Activated naive CD4-positive, alpha-beta T cell treated with anti-CD3 and anti-CD28 coated beads, Interleukin-2, amount 50 U/mL, for 16 hours (primary cell): ENCODE measurements at places on chromosomes 16 and 17.
A peak's percentile ranks its signal among the peaks of the same experiment; 100 is the strongest.

DNA sequence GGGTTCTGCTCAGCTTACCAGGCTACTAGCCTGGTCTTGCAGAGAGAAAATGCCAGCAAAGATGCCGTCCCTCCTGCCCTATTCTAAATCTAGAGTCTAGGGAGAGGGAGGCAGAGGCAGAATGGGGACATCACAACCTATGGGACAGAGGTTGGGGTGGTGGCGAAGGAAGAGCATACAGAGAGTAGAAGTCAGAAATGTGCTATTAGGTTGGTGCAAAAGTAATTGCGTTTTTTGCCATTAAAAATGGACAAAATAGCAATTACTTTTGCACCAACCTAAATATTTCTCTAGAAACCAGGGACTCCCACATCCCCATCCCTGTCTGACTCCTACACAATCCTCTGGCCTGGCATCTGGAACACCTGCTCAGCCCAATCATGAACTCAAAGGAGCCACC is 127.7 kb downstream of the GAS7 start:
- DNase-seq: no peak

DNA sequence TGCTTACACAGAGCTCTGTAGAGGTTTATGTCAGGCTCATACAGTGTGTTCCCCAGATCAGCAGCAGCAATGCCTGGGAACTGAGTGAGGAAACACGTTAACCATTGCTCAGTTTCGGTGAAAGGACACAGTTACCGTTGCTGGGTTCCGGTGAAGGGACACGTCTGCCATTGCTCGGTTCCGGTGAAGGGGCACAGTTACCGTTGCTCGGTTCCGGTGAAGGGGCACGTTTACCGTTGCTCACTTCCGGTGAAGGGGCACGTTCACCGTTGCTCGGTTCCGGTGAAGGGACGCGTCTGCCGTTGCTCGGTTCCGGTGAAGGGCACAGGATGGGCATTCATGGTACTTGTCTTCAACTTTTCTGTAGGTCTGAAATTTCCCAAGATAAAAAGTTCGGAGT is 81.7 kb downstream of the MRM3 start:
- DNase-seq: peak; percentile 16

- DNase-seq: no peak
These were observed 72.8 kb downstream of the SCNN1B start for GRCh38 chr16:23374721-23375510.

DNA sequence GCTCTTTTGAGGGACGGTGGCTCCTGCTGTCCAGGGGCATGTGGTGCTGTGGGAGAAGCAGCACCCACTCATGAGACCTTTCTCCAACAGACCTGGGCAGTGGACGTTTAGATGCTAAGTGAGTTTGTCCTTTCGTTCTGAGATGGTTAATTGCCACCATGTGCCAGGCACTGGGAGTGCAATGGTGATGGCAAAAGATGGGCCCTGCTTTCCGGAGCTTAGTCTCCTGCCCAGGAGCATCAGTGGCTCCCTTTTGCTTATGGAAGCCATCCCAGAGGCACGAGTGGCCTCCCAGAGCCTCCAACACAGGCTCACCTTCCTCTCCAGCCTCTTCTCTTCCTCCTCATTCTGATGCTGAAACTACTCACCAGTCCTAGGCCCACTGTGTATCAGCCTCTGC is 28.4 kb downstream of the CASKIN2 start:
- DNase-seq: no peak

DNA sequence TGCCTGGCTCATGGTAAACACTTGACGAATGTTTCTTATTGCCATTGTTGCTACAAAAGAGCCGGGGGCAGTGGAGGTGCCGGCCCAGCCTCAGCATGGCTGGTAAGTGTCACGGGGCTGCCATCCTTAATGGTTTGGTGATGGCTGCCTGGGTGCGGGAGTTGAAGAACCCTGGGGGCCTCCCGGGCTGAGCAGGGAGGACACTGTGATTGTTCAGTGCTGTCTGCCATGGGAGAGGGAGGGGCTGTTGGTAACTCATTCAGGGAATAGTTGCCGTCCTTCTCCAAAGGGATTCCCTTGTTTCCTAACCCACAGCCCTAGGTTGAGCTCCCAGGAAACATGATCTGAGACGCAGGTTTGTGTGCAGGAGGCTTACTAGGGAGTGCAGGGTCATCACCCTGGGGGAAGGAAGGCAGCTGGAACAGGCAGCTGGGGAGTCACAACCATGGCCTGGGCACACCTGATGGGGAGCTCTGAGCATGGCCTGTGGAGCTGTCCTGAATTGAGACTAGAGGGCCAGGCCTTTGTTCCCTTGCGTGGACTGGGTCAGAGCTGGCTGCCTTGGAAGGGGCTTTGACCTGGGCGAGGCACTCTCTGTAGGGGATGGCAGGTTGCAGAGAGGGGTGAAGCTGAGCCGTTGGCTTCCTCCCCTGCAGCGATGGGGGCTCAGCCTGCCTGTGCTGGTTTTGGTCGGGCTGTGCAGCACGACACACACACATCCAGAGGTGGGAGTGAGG is 85.7 kb downstream of the PLCG2 start:
- DNase-seq: no peak

GRCh38 chr17:72077326-72077960 is 43.4 kb upstream of the SOX9 start:
- DNase-seq: no peak

GRCh38 chr17:28194382-28194781 is 124.6 kb upstream of the TMEM97 start:
- DNase-seq: no peak

DNA sequence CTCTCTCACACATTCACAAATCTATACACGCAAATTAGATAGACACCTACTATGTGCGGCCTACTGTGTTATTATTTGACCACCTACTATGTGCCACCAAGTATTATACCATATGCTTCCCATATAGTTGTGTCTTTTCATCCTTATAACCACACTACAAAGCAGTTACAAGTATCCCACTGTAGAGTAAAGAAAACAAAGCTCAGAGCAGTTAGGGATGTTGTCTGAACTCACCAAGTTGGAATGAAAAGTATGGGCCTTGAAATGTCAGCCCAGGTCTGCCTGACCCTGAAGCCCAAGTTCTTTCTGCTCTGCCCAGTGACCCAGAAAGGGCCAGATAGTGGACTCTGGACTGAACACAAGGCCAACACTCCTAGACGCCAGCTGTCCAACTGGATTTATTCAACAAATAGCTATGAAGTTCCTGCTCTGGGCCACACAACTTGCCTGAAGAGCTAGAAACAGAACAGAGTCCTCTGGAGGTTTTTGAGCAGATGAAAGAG is 8.5 kb downstream of the KRT37 start:
- no peak for DNase-seq

GRCh38 chr16:14501331-14502255 is 128.5 kb downstream of the PARN start:
- no peak for DNase-seq

DNA sequence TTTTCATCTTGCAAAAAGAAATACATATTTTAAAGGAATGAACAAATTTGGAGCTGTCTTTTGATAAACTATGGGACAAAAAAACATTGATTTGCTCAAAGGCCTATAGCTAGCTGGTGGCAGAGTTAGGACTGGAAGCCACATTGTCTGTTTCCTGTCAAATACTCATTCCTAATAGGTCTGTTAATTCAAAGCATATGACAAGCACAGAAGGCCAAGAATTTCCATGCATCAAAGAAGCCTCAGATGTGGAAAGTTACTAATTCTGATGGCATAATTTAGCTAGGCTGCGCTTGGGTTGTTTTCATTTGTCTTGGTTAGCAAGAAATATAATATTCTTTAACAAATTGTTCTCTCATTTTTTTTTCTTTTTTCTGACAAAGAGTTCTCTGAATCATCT is 98.0 kb downstream of the CDK5R1 start:
- DNase-seq: no peak

GRCh38 chr17:71232801-71233559 is 887.8 kb upstream of the SOX9 start:
- no peak for DNase-seq

- DNase-seq: peak; percentile 30
These were observed 733 bp downstream of the CHRNB1 start for GRCh38 chr17:7445619-7445968.

DNA sequence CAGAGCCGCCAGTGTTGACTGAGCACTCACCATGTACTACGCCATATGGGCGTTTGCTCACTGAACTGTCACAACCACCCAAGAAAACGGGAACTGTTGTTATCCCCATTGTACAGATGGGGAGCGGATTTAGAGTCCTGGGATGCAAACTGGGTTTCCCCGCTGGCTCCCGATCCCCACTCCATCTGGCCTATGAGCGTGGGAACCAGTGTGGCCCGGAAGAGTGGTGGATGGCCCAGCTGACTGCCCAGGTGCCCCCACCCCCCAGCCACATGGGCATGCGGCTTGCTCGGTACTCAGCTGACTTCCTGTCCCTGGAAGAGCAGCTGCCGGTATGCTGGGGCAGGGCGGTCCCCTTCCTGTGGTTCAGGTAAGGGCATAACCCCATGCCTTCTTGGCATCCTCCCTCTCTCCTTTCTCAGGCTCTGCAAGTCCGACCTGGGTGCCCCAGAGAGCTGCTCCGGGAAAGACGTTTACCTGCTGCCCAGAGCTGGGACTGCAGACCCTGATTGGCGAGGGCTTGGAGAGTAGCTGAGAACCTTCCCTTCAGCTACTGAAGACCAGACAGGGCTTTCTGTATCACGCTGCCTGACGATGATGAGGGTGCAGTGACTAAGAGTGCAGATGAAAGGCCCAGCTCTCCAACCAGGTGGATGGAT is 16.2 kb downstream of the SOCS3 start:
- DNase-seq: peak; percentile 62

- no peak for DNase-seq
These were observed 140.2 kb downstream of the TMEM132E start for GRCh38 chr17:34719569-34719968.

DNA sequence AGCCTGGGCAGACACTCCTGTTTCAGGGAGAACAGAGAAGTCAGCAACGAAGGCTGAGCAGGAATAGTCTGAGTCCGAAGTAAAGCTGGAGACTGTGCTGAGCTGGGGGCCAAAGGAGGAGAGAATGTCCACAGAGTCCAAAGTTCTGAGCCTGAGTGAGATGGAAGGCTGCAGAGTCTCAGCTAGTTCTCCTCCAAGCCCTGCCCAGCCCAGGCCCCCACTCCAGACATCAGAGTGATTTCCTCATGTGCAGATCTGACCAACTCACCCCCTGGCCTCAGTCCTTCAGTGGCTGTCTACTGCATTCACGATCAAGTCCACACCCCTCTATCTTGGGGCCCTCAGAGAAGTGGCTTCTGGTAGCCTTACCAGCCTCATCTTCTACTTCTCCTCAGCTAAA is 21.6 kb downstream of the SLC13A5 start:
- DNase-seq: no peak

GRCh38 chr16:2482708-2483534 is 8.0 kb downstream of the TBC1D24 start:
- DNase-seq: no peak

GRCh38 chr17:73524941-73525679 is 119.1 kb downstream of the SDK2 start:
- DNase-seq: no peak

DNA sequence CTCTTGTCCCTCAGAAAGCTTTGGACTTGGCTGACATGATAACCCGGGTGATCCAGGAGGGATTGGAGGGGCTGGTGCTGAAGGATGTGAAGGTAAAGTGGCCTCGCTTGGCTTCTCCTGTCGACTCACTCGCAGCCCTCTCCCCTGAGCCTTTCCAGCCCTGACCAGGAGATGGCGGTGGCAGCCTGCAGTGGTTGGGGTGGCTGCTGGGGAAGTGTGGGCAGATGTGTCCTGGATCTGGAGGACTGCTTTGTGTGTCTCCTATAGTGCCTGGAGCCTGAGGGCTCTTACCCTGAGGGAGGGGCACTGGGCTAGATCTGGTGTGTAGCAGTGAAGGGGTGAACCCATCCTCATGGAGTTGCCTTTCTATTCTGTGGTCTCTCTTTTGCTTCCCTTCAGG is 17.9 kb downstream of the LIG3 start:
- DNase-seq: peak; percentile 77

DNA sequence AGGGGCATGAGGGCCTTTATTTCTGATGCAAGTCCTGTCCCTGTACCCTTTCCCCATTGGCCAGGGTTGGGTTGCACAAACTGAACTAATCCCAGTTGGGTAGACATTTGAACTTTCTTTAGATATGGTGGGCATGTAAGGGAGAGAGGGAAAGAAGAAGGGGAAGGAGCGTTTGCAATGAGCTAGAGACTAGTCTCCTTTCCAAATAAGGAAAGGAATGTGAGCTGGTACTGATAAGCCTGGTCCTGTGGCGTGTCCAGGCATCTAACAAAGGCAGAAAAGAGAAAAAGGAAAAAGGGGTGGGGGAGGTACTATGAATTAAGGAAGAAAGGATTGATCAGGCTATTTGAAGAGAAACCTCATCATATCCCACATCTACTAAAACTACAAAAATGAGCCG is 20.3 kb downstream of the CHMP6 start:
- DNase-seq: no peak

DNA sequence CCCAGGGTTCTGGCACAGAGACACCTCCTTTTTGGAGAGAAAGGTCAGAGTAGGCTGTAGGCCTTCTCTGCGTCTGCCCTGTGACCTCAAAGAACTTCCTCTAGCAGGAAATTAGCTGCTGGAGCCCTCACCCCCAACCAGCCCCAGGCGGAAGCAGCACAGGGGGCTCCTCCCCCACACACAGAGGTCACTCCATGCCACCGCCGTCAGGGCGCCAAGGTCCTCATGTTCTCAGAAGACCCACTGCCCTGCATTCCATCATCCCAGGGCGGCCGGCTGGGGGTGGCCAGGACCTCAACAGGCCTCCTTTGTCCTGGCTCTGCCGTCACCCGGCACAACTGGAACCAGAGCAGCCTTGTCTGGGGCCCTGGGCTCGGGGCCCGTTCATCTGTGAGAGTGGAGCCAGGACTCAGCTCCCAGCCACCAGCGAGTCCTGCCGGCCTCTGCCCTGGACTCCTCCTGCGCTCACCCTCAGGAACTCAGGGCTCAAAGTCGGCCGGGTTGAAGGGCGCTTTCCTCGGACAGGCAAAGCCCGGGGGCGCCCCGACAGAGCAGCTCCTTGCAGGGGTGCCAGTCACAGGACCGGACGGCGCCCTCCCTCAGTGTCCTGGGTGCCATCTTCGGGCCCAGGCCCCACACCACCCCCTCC is 1.2 kb downstream of the TMC6 start:
- no peak for DNase-seq

DNA sequence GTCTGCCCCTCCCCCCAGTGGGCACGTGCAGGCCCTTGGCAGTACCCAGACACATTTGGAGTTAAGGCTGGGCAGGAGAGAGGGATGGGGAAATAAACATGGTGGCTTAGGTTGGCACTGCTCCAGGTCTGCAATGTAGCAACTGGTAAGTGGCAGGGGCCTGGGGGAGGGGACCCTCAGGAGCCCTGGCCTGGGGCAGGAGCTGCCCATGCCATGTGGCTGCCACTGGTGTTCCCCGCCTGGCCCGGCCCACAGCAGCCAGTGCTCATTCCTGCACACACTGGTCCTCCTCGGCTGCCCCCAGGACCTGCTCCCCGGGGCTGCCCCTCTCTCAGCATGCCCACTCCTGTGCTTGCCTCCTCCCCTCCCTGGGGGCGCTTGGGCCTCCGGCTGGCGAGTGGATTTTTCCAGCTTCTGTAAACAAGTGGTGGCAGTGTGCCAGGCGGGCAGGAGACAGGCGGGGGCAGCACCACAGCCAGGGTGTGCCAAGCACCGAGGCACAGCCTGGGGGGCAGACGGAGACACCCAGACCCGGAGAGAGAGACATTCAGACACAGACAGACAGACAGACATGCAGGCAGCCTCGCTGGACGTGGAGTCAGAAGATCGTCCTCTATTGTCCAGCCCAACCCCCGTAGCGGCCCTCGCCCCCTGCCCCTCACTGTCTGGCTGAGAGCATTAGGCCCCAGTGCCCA is 9.4 kb downstream of the THRA start:
- DNase-seq: no peak

GRCh38 chr16:53949715-53950410 is 245.9 kb downstream of the FTO start:
- no peak for DNase-seq
